NK-92 treated with Interleukin-12 subunit alpha and Interleukin-12 subunit beta, amount 100 ng/mL, for 24 hours (cell line): ENCODE measurements at places on chromosomes 4 and X.

- DNase-seq, result no peak
Observed at GRCh38 chr4:25007598-25007997, 23.1 kb downstream of the LGI2 start.

DNA sequence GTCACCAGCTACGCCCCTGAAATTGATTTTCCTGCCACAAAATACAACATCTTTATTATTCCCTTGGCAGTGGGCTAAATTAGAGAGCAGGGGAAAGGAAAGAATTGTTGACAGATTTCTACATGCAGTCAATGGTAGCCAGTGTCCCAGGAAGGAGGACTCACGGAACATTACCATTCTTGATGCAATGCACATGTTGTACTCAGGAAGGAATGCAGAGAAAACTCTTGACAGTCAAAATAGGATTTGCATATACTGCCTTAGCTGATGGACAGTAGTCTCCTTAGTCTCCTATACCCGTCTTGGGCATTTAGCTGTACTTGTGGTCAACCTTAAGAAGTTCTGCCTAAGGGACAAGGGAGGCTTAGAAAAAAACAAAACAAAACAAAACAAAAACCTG, 158.0 kb upstream of the GYPA start:
- DNase-seq, result no peak

GRCh38 chrX:71859637-71860036, 51.0 kb upstream of the NHSL2 start:
- DNase-seq, result no peak

DNA sequence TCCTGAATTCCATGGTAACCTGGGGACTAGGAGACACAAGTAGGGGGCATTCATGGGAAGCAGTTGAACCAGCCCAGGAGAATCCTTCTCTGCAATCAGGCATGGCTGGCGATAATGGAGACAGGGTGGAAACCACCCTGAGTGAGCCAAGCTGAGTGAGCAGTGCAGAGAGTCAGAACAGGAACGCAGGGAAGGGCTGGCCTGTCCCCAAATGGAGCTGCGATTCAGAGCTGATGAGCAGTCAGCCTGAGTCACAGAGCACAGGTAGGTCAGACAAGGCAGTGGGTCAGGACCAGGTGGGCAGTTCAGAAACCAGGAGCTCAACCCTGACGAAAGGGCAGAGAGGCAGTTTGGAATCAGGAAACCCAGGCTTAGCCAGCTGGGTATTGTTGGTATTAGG, 129.0 kb downstream of the BTC start:
- DNase-seq, result no peak

DNA sequence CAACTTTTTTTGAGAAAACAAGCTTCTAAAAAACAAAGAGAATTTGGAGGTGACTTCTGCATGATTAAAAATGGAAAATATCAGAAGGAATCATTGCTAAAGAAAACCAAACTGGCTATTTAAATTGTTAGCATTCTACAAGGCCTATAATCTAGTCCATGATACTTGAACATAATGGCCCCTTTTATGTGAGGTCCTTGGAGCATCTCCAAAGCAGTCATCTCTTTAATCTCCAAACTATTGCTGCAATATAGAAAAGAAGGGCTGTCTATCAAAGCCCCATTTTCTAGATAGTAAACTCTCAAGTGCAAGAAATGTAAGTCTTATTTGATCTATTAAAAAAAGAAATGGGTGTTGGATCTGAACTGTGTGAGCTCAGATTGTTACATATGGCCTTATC, 615.1 kb downstream of the CENPC start:
- DNase-seq, result no peak

GRCh38 chr4:55154933-55155332, 29.5 kb upstream of the KDR start:
- DNase-seq, result no peak

GRCh38 chr4:3364634-3365314, 72.0 kb downstream of the RGS12 start:
- DNase-seq, result no peak

- DNase-seq, result no peak
Observed at GRCh38 chr4:8547912-8548730, 32.1 kb upstream of the GPR78 start.
